ENCODE measurements at places on chromosomes 3 and 15.

DNA sequence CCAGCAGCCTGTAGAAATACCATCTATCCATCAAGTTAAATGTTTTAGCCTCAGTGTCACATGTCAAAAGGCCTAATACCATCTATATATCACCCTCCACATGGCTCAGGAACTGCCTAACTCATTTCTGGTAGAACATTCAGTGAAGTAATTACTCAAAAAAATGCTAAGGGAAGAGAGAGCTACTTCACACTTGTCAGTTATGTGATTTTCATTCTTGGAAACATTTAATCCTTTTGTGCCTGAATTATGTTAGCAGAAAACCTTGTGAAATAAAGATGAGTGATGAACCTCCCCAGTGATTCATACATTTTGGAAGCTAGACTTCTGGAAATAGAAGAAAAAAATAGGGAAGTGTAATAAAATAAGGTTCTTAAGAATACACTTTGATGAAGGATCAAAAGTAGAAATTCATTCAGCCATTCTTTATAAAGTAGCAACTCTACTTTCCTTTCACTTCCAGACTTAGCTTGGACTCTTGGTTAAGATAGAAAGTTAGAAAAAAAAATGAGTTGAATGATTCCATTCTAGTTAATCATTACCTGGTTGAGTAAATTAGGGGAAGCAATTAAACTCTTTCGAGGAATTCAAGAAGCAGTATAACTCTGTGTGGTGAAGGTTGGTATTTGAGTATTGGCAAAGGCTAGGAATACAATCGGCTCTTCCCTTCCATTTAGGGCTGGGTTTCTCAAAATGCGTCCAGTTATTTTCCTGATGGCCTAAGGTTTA, 3.6 kb downstream of the OTOL1 start:
- DNase-seq = no peak

DNA sequence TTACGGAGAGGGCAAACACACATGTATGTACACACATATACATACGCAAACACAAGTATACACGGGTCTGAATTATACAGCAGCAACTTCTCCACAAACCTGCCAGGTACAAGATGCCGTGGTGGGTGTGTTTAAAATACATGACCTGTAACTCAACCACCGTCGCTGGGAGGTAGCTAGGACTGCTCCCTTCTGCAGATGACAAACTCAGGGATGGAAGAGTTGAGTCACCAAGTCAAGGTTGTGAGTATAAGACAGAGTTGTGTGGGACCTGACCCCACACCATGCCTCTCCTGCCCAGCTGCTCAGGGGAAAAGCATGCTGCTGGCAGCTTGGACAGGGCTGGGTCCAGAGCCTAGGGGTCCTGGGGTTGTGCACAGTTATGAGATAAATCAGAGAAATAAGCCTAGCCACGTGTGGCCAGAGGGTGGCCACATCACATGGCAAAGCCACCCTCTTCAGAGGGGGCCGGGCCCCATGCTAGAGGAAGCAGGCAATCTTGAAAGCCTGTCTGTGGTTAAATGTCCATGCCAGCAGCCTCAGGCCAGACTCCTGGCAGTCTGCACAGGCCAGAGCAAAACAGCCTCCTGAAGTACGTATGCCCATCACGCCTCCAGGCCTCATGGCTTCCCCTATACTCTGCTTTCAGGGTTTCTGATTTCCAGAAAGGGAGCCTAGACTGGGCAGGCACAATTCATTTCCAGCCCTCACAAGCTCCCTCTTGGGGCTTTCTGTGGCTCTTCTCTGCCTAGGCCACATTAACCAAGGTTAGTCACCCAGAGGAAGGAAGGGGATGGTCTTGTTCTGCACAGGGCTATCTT, 107.7 kb upstream of the RPL32 start:
- peak; percentile 36 for DNase-seq

DNA sequence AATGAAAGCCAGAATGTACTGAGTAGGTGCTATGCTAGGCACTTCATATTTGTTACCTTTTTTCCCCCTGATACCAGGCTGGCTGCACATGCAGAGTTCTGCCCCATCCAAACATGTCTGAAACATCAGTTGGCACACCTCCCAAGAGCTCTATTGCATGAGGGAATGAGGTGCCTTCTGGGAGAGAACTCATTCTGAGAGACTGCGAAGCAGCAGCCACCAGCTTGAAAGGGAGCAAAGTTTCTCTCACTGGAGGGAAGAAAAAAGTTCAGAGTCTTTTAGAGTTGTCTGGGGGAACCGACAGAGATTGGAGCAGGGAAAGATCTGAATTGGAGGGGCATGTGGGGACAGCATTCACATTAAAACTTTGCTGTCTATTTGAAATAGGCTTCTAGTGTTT, 84.1 kb downstream of the AGBL1 start:
- no peak for DNase-seq

- DNase-seq = no peak
Observed at GRCh38 chr3:138450181-138450580, 15.8 kb downstream of the ESYT3 start.

GRCh38 chr15:55907797-55908196, 85.6 kb downstream of the NEDD4 start:
- no peak for DNase-seq

- no peak for DNase-seq
Observed at GRCh38 chr15:51075826-51076523, 18.7 kb downstream of the TNFAIP8L3 start.

DNA sequence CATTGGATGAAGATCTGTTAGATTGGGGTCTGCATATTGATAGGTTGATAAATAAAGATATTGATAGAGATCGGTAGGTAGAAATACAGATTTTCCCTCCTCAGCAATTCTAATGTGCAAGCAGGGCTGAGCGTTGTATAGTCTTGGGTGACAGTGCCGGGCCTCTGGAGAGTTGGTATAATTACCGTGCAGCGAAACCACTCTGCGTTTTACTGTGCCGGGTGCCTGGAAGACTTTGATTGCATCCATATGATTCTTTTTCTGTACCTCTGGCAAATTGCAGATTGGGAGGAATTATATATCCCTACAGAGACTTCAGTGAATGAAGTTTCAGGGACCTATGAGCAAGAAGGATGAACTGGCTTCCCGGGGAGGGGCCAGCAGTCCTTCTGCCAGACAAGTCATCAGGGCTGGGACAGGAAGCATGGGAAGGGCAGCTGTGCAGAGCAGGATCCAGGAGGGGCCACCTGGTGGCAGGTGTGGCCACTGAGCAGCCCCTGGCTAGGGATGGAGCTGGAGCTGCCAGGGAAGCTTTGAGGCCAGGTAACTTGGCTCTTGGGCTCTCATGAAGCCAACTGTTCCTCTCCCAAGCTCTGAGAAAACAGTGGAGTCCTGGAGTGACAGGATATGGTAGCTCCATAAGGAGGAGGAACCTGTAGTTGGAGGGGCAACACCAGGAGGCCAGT, 132.5 kb downstream of the APBA2 start:
- no peak for DNase-seq

DNA sequence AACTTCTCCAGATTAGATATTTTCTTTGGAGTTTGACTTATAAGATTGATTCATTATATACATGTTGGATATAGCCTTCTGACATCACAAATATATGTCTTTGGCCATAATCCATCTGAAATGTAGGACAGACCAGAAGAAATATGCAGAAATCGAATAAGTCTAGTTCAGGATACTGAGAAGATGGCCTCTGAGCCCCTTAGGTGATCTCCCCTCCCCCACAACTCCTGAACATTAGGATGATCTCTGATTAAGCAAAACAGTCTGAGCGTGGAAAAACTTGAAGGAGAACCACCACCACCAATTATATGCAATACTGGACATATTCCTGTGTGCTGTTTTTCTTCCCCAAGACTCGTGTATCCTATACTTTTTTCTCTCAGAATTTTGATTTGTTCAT, 3.2 kb downstream of the SETD5 start:
- no peak for DNase-seq

GRCh38 chr3:14210843-14211594, 32.4 kb downstream of the LSM3 start:
- DNase-seq = no peak

DNA sequence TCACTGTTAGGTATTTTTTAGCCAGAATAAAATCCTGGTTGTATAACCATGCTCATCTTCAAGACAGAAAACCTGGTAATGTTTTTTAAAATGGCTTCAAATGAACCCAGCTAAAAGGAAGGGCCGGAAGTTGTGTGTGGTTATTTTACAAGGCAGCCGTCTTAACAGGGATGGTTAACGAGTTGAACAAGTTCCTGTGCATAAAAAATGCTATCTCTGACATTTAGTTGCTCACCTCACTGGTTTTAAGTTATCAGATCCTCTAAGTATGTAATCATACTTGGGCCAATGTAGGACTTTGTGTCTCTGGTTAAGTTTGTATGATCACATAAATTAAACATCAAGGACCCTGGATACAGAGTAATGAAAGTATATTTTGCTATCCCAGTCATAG, 2.1 kb downstream of the ATP11B start:
- peak; percentile 20 for DNase-seq

DNA sequence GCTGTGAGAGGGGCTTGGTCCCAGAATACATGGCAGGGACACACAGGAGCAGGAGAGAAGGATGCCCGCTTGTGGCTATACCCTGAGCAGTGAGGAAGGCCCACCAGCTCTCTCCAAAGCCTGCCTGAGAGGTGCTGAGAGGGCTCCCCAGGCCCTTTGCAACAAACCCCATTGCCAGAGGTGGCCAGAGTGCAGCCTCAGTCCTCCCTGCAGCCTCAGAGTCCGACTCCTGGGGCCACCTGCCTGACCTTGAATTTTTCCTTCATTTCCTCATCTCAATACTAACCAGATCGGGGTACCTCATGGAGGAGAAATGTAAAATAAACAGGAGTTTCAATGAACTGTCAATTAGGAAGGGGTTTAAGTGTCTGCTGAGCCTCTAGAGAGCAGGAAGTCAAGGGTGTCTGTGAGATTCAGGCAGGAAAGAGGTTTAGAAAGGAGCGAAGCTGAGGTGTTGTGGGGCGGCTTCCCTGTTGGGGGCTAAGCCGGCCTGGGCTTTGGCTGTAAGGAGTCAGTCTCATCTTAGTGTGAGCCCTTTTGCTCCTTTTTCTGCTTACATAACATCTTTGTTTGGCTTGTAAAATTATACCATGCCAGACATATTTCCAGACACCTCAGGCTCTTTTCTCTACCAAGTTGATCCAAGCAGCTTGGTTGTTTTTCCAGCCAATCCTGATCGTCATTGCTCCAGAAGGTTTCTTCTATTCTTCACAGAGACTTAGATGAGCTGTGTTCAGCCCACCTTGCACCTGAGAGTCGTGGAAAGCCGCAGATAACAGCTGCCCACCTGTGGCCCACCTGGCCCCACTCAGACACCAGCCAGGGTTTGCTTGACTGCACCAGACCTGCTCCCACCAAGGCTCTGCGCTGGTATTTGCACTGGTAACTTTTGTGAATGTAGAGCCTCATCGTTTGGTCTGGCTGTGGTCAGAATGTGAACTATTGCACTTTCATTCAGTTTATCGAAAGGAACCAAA, 36.7 kb downstream of the CMTM7 start:
- DNase-seq = no peak

DNA sequence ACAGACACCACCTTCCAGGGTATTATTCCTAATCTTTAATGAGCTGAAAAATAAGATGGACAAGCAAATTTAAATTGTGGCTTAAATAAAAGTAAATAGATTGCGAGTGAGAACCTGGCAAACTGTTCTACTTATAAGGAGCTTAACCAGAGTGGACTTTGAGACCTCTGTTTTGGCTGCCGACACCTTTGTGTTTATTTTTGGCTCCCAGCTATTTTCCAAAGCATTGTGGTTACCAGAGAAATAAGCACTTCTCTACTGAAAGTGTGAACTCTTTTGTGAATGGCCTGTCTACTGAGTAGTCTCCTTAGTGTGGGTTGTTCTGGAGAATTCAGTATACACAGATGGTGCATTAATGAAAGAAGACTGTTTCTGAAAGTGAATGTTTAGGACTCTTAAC, 109.4 kb downstream of the ATP8B4 start:
- no peak for DNase-seq

GRCh38 chr3:69541711-69542088, 155.8 kb upstream of the FRMD4B start:
- DNase-seq = no peak

DNA sequence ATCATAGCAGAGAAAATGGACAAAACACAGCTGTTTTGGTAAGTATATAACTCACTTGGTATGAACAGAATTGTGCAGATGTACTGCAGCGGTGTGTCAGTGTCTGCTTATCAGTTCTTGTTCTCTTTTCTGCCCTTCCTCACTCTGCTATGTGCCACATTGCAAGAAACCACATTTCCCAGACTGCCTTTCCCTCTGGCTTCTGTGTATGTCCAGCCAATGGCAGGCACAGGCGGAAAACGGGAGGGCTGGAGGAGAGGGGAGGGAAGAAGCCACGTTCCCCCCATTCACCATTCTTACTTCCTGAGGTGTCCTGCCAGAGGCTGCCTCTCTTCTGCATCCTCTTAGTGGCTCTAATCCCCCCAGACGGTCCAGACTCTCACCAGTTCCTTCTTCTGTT, 15.4 kb downstream of the HHLA2 start:
- DNase-seq = no peak

GRCh38 chr3:190178779-190179178, 58.1 kb upstream of the P3H2 start:
- DNase-seq = no peak
